HAP-1 (cell line): ENCODE measurements at places on chromosomes 13 and 19.

GRCh38 chr19:1866693-1867348 is 3.4 kb upstream of the KLF16 start:
- no peak for DNase-seq

DNA sequence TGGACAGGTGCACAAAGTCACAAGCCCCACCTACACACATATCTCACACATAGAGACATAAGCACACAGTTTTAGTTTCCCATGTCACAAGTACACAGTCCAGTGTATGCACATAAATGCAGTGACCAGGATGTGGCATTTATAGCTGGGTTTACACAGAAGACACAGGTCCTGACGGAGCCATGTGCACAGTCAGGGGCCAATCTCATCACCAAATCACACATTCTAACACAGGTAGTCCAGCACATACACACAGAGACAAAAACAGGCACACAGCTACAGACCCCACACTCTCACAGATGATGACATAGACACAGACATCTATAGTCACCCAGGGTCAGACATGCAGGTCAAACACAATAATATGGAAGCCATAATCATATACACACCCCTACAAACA is 2.1 kb downstream of the NUMBL start:
- no peak for DNase-seq

DNA sequence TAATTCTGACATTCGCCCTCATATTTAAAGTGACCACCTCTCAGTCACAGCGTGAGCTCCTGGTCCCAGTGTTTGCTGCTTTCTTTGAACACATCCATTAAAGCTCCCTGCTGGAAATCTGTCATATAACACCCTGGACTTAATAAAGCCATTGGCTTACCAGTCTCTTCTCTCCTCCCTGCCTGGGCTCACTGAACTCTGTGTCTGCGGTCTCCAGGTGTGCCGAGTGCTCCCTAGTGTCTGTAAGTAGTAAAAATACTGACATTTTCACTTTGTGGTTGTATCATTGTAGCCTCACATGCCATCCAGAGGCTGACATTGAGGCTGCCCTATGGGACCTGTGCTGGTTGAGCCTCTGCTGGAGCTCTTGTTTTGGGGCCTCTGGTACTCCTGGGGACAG is 2.6 kb upstream of the PSG11 start:
- no peak for DNase-seq

DNA sequence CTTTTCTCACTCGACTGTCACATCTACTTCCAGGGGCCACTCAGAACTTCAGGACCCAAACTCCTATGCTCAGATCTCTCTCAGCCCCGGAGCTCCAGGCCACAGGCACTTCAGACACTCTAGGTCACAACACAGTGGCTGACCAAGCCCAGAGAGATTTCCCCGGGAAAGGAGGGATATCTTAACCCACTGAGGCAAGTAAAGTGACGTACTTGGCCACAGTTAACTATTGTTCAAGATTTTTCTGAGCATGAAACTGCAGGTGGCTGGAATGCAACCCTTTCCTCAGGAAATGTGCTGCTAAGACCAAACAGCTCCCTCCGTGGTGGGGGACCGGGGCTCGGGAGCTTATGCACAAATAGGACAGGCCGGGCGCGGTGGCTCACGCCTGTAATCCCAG is 23.9 kb downstream of the OPA3 start:
- no peak for DNase-seq

- DNase-seq, result no peak
These were observed 9.0 kb upstream of the JUND start for GRCh38 chr19:18290302-18291018.

GRCh38 chr19:7197119-7197759 is 97.0 kb downstream of the INSR start:
- DNase-seq, result peak; percentile 93

GRCh38 chr19:52665027-52665426 is 26.9 kb upstream of the ZNF83 start:
- no peak for DNase-seq

DNA sequence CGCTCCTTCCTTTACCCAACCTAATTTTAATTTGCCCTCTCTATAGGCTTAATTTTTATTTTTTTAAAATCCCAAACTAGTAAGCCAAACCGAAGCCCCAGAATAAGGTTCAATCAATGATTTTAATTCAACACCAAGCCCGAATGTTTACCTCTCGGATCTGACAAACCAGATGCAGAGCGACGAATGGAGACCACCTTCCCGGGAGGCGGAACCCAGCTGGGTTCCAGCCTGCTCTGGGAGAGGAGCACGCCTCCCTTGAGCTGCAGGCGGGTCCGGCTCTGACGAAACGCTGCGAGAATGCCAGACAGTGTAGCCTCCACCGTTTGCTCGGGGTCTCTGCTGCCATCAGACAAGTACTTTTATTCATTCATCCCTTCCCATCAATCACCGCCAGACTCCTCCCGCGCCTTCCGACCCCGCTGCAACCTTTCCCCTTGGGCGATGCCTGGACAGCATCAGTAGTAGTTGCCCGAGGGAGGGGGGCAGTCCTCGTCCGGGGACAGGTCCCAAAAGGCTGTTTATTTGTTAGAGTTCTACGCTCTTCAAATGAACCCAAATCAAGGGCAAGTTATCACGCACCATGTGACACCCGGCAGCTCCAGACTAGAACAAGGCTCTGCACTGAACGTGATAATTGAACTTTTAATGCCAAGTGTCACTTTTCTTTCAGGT is 752 bp upstream of the EDNRB start:
- no peak for DNase-seq

GRCh38 chr13:33278913-33279312 is 6.6 kb downstream of the STARD13 start:
- DNase-seq, result no peak

GRCh38 chr19:5567360-5567969 is at the start of gene TINCR:
Gene TINCR, minus strand, starts transcription at chr19:5567953.
- no peak for DNase-seq

DNA sequence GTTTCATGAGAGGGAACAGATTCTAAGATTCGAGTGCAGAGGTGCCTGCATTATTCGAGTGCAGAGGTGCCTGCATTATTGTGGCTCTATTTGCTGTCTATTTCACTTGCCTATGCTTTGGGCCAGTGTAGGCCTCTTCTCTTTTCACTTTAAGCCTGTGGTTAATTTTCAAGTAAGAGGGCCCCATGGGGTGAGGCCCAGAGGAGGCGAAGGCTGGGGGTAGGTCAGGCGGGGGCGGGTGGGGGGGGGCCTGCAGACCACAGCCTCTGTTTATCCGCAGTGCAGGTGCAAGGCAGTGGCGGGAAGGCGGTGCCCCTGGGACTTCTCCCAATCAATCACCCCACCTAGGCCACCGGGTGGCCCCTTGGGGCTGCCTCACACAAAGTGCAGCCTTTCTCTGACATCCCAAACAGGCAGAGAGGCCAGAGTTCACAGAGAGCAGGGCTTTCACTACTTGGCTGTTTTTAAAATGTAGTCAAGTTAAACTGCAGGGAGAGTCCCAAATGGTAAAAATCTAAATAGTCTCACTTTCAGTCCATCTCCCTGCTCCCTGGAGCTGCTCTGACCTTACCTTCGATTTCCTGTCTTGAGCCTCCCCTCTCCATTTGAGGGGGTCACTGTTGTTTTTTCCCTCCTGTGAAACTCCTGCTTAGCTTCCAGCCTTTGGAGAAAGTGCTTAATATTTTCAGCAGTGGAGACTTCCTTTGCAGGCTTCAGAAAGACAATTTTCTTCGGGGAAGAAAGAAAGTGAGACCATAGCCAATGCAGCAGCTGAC is 249.0 kb downstream of the DLEU7 start:
- no peak for DNase-seq

DNA sequence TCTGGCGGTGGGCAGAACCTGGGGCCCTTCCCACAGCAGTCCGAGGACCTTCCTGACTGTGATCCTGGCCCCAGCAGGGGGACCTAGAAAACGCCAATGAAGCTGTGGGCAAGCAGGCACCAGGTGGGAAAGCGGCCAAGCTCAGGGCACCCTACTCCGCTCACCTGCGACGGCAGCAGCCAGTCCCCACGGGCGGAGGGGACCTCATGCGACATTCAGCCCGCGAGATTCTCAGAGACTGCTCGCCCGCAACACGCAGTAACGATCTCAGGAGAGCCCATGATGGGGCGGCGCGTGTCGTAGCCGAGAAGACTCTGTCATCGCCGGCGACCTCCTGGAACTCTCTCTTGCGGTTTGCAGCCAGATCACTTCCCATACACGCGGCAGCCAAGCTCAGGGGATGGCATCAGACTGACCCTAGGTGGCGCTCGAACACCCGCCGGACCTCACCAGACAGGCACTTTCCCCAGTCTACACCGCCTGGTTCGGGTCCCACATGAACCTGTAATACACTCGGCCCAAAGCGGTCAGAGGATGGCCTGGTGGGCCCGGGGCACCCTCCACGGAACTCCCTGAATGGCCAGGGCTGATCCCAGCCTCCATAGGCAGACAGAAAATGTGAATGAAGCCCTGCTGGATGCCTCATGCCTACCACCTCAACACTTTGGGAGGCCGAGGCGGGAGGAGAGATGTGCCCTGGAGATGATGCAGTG is 26.5 kb downstream of the MAN2B1 start:
- peak; percentile 55 for DNase-seq

- no peak for DNase-seq
These were observed 5.1 kb downstream of the USE1 start for GRCh38 chr19:17220207-17220758.

DNA sequence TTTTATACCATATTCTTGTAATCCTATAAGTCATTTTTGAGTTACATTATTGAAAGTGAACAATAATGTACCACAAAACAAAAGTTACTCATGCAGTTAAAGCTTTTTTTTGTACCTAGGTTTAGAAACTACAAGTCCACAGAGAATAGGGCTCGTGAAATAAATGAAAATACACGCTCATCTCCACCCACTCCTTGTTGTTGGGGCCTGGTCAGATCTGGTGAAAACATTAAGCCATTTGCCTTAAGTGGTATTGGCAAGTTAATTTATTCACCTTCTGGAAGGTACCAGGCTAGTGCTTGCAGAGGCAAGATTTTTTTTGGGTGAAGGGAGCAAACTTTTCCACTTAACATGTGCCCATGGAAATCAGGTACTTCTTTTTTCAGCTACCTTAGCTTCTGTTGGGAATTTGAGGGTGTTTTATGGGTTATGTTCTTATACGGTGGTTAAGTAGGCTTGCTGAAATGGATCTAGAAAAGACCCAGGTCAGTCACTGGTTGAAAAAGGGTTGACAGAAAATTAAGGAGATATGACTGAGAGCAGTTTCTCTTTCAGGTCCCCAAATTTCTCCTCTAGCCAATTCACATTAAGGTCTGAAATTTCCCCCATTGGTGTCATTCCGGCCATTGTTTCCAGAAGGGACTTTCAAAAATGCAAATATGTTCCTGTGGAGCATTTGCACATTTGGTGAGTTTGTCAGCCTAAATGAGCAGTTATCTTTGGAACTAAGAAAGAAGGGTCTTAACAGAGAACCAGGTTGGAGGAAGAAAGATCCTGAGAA is 143.3 kb downstream of the KCNRG start:
- DNase-seq, result no peak

- peak; percentile 46 for DNase-seq
These were observed 26.1 kb downstream of the GAS6 start for GRCh38 chr13:113837560-113838355.

- DNase-seq, result no peak
These were observed 766.1 kb upstream of the GPC6 start for GRCh38 chr13:92460479-92460878.
